ENCODE measurements at places on chromosomes 12 and 14.
A peak's percentile ranks its signal among the peaks of the same experiment; 100 is the strongest.

DNA sequence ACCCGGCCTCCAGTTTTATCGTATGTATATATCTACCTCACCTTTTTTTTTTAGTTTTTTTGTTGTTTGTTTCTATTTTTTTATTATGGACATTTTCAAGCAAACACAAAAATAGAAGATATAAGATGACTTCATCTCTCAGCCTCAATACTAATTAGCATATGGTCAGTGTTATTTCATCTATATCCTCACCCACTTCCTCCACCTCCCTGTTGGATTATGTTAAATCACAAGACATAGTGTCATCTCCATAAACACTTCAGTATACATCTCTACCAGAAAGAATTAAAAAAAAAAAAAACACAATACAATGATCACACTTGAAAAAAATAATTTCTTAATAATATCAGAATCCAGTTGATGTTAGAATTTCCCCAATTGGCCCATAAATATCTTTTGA is 34.9 kb downstream of the RAB35 start:
- peak; percentile 56 for DNase-seq

GRCh38 chr14:63543826-63544406 is 739 bp upstream of the PPP2R5E start:
- no peak for DNase-seq

GRCh38 chr12:109639151-109639872 is 65.7 kb downstream of the MVK start:
- DNase-seq, result no peak

DNA sequence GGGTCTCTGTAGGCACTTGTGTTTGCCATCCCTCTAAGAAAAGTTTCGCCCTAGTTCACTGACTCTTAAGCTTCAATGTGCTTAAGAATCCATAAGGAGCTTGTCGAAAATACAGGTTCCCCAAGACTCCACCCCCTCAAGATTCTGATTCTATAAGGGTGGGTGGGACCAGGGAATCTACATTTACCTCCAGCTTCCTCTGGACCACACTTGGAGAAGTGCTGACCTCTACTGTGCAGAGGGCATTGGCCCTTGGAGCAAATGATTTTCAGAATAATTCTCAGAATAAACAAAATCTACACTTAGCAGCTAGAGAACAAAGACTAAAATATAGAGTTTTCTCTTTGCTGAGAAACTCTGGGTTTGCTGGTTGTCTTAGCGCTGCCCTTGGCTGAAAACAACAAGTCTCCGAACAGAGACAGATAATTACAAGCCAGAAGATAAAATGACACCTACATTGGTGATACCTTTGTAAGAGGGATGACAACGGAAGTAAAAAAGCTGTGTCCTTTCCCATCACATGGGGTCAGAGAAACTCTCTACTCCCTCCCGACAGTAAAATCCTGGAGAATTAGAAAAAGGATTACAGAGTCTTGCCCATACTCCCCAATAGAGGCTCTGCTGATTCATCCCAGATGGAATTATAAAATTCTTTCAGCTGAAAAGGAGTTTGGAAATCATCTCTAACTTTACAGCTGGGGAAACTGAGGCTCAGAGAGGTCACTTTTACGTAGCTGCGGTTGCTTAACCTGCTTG is 4.8 kb downstream of the TGFB3 start:
- DNase-seq, result no peak

DNA sequence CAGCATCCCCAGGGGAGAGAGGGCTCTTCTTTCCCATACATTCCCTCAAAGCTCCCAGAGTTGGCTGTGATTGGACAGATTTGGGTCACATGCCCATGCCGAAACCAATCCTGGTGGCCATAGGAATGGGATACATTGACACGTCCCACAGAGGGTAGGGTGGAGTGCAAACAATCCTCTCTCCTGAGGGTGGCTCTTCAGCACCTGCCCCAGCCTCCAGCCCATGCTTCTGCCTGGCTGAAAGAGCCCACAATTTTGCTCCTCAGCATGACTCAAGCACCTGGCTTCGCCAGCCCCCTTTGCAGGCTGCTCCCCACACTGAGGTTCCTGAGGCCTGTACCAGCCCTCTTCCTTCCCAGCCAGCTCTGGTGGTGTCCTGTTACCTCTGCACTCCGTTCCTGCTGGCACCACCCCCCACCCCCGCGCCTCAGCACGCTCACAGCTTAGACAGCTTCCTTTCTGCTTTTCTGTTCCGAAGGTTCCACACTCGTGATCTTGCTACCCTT is 71.7 kb downstream of the CCDC92 start:
- no peak for DNase-seq
